ENCODE measurements at places on chromosomes 16 and 17.

- ATAC-seq = no peak
Observed at GRCh38 chr16:67179421-67180080, 4.2 kb downstream of the MATCAP1 start.

GRCh38 chr17:39926588-39927100, 757 bp downstream of the ORMDL3 start:
- peak; percentile 49 for ATAC-seq

GRCh38 chr17:31808521-31809050, 50.5 kb downstream of the COPRS start:
- ATAC-seq = no peak

GRCh38 chr16:54987081-54987480, 56.4 kb downstream of the IRX5 start:
- no peak for ATAC-seq

DNA sequence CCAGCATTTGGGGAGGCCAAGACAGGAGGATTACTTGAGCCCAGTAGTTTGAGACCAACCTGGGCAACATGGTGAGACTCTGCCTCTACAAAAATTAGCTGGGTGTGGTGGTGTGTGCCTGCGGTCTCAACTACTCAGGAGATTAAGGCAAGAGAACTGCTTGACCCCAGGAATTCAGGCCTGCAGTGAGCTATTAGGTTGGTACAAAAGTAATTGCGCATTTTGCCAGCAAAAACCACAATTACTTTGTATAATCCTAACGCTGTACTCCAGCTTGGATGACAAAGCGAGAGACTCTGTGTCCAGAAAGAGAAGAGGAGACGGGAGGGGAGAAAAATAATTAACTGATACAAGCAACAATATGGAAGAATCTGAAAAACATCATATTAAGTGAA, 32.7 kb downstream of the YWHAE start:
- no peak for ATAC-seq

- ATAC-seq = no peak
Observed at GRCh38 chr17:5667871-5668270, 83.6 kb upstream of the NLRP1 start.

DNA sequence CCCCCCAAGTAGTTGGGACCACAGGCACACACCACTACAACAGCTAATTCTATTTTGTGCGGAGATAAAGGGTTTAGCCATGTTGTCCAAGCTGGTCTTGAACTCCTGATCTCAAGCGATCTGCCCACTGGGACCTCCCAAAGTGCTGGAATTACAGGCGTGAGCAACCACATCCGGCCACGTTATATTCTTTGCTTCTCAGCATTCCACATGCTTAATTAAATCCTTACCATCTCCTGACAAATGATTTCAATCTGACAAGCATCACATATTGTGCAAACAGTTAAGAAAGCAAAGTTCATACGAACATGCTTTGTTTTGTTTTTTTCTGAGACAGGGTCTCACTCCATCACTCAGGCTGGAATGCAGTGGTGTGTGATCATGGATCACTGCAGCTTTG, 18.2 kb downstream of the HIGD1B start:
- ATAC-seq = no peak

DNA sequence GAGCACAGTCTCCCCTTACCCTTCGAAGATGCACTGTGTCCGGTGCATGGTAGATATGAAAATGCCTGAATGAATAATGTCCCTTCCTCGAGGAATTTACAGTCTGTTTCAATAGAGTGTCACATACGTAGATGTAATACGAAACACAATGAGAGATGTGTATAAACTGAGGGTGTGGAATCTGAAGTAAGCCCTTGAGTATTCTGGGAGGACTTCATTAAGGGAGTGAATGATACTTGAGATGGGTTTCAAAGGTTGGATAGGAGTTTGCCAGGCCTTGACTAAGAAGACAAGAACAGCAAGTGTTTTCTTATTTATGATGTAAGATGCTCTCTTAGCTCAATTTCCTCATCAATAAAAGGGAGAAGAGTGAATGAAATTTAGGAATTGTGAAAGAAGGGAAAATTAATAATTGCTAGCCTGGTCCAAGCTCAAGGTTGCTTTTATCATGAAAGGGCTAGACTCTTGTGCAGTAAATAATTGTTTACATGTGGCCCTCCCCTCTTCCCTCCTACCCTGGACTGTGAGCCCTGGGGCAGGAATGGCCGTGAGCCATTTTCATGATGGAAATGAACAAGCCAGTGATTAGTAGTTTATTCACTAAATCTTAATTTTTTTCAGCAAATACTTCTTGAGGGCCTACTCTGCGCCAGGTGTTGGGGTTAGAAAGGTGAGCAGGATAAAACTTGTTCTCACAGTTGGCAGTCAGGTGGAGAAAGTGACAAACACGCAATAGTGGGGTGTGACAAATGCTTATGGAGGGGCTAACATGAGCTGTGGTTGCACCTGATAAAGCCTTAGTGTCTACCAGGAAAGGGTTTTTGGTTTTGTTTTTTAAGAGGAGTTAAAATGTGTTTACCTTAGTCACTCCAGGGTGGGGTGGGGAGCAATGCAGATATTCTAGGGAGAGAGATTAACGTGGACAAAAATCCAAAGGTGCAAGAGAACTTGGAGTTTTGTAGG, 1.6 kb downstream of the KIF22 start:
- no peak for ATAC-seq

DNA sequence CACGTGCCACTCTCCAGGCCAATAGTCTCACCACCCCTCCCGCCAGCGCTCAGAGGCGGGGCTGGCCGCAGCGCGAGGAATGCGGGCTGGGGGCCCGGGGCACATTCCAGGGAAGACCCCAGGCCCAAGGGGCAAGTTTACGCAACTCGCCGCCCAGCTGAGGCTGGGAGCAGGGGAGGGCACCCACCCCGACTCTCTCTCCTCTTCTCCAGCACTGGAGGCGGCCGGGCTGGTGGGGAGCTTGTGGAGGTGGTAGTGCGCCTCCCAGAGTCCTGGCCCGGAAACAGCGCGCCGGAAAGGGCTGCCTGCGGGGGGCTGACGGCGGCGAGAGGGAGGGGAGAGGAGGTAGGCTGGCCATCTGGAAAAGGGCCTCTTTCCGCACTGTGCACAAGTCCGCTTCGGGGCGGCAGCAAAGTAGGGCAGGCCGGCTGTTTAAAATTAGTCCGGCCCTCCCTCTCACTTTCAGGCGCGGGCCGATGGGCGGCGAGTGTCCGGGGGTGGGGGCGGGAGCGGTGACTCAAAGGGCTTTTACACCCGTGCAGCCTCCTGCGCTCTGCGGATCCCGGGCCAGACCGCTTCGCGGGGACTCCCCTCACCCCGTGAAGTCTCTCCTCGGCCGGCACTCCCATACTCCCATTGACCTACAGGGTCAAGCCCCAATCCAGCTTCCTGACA, 1.1 kb downstream of the FHOD1 start:
- ATAC-seq = no peak

GRCh38 chr16:28494121-28494851, at the start of gene APOBR:
Gene APOBR (plus strand): TSS chr16:28494643. CDS start chr16:28494682, 39 bp downstream.
- peak; percentile 86 for ATAC-seq

DNA sequence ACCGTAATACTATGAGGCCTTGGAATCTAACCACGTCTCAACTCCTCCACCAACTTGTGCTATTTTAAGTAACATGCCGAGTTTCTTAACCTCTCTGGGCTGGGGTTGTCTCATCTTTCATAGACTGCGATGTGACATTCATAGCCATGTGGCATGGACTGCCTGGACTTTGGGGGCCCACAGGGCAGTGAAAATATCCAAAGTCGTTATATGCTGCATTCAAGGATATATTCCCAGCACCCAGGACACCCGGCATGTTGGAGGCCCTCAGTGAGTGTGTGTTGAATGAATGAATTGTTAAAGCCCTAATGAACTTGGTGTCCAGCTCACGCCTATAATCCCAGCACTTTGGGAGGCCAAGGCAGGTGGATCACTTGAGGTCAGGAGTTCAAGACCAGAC, 203.1 kb downstream of the CBLN1 start:
- ATAC-seq = no peak

- ATAC-seq = no peak
Observed at GRCh38 chr16:747978-748746, 7.4 kb upstream of the CIAO3 start.

DNA sequence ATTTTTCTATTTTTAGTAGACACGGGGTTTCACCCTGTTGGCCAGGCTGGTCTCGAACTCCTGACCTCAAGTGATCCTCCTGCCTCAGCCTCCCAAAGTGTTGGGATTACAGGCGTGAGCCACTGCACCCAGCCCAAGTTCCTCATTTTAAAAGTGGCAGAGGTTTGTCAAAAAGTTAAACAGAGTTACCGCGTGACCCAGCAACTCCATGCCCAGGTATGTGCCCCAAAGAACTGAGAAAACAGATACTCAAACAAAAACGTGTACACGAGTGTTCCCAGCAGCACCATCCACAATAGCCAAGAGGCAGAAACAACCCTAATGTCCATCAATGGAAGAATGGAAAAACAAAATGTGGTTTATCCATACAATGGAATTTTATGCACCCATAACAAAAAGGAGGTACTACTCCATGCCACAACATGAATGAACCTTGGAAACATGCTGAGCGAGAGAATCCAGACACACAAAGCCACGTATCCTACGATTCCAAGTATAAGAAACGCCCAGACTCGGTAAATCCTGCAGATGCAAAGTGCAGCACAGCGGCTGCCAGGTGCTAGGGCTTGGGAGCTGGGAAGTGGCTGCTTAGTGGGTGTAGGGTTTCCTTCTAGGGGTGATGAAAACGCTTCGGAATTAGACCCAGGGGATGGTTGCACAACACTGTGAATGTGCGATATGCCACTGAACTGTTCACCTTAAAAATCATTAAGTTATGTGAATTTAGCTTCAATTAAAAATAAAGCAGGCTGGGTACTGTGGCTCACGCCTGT, 24.8 kb downstream of the ADCY9 start:
- ATAC-seq = no peak

GRCh38 chr17:18377437-18378204, at the start of gene EVPLL:
Gene EVPLL (plus strand): TSS chr17:18377778. CDS start chr17:18380938, 3,160 bp downstream.
- ATAC-seq = no peak

DNA sequence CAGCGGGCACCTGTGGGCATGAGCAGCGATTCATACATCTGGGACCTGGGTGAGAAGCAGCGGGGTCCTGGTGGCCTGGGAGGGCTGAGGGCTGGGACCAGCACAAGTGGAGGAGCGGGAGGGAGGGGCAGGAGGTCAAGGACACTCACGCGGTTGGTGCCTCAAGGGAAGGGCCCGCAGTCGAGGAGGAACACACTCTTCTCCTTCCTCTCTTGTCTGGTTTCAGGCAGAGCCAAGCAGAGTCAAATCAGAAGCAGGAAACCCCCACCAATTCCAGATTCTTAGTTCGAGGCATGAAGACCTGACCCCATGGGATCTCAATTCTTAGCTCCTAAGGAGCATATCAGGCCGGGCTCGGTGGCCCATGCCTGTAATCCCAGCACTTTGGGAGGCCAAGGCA, 15.7 kb downstream of the DNAI2 start:
- no peak for ATAC-seq

DNA sequence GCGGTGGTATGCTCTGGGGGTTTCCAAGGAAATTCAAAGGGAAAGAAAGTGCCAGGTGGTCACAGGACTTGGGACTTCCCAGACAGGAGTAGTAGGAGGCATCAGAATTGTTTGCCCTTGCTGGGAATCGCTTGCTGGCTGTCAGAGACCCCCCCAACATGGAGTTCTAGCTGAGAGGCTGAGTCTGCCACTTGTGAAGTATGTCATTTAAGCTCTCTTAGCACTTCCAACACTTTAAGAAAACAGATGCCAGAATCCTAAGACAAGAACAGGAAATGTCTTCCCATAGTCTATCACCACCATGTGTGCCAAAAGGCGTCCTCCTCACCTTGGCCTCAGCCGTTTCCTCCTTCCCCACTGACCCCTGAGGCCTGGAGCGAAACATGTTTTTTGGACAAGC, 193.8 kb upstream of the IRX3 start:
- ATAC-seq = no peak

- no peak for ATAC-seq
Observed at GRCh38 chr16:66389256-66390176, 23.0 kb downstream of the CDH5 start.

DNA sequence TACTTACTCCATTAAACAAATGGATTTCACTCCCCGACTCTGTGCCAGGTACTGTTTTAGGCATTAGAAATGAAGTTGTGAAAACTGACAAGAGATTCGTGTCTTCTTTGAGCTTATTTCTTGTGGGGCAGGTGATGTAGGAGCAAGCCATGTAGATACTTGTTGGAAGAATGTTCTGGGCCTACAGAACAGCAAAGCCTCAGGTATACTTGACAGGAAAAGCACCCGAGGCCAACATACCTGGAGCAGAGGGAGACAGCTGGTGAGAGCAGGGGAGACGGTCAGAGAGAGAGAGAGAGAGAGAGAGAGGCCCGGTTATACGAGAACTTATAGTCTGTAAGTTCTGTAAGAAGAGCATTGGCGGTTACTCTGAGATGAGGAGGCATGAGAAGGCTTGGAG, 110.8 kb downstream of the FTO start:
- ATAC-seq = no peak

- no peak for ATAC-seq
Observed at GRCh38 chr17:11331547-11332513, 90.8 kb downstream of the SHISA6 start.

DNA sequence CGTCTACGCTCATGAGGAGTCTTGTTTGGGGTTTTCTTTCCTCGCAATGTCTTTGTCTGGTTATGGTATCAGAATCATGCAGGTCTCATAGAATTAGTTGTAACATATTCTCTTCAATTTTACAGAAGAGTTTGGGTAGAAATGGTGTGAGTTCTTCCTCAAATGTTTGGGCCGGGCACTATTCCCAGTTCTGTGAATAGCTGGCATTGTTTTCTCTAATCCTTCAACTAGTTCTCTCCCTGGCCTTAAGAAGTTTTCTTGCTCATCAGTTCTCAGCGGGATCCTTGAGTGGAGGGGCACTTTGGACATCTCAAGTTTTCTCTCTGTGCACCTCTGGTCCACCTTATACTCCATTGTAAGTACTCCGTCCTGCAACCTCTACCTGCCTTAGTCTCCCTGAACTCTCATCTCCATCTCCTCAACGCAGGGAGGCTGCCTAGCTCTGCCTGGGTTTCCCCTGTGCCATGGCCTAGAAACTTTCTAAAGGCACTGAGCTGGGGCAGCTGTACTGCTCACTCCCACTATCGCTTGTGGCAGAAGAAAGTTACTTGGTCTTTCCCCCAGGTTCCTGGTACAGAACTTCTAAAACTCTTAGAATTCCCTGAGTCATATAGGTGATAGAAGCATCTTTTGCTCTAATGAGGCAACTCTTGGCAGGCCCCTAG, 16.9 kb downstream of the NSMCE1 start:
- ATAC-seq = peak; percentile 8

GRCh38 chr16:15642557-15643047, 352 bp downstream of the MARF1 start:
- ATAC-seq = peak; percentile 56
